Stimulated activated CD8-positive, alpha-beta memory T cell treated with anti-CD3 and anti-CD28 coated beads, Interleukin-7, amount 100 ng/mL, for 48 hours (primary cell): ENCODE measurements at places on chromosomes 2 and 18.

- no peak for DNase-seq
Measured at GRCh38 chr2:205995260-205995659, 90.7 kb downstream of the INO80D start.

GRCh38 chr2:205405194-205405593 lies 277.1 kb upstream of the NRP2 start:
- DNase-seq: no peak

- no peak for DNase-seq
Measured at GRCh38 chr2:178295906-178296305, 101.6 kb downstream of the OSBPL6 start.

DNA sequence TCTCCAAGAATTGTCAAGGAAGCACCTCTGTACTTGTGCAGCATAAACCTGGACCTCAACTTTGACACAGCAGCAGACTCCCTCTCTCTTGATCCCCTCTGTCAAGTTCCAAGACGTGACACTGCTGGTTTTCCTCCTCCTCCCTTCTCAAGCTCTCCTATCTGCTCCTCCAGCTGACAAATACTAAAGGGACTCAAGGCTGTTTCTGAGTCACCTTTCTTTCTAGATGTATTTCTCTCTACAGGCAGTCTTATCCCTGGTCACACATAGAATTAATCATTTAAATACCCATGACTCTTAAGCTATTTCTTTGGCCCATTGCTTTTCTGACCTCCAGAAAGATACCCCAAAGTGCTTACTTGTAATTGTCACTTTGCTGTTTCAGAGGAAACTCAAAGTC lies 53.5 kb downstream of the SEPTIN10 start:
- no peak for DNase-seq

GRCh38 chr2:165898381-165898780 lies 55.2 kb downstream of the TTC21B start:
- DNase-seq: no peak

- no peak for DNase-seq
Measured at GRCh38 chr2:217934321-217935131, 68.3 kb downstream of the TNS1 start.

DNA sequence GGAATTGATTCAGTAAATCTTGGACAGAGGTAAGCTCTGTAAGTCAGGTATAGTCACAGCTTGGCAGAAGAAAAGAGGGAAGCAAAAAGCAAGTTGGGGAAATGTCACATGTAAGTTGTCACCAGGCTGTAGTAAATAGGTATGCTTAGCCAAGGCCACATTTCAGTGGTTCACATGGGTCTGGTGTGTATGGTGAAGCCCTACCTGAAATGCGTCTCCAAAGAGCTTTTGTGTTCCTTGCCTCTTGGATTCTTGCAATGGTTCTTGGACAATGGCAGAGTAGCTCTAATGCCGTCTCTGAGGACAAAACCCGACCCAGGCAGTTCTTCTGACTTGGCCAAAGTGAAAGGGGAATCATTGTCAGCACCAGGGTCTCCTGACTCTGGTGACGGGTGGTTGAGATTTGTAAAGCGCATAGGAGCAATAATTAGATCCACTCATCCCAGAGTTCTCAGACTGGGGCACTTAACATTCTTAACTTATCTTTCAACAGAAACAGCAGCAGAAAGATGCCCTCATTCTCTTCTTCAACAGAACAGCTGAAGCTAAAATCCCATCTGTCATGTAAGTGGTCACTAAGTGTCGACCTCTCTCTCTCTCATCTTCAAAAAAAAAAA lies 34.4 kb upstream of the RPL37A start:
- no peak for DNase-seq

DNA sequence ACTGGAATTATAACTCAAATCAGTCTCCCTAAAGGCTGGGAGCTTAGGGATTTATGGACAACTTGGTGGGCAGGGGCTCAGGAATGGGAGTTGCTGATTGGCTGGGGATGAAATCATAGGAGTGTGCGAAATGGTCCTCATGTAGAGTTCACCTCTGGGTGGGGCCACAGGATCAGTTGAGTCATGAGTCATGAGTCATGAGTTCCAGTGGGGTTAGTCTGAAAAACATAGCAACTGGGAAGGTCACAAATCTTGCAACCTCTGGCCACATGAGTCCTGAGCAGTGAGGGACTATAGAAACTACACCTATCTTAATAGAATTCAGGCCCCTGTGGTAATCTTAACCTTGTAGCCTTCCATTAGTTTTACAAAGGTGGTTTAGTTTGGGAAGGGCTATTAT lies 383.3 kb downstream of the RBM43 start:
- no peak for DNase-seq

- DNase-seq: no peak
Measured at GRCh38 chr2:237012577-237013267, 73.0 kb upstream of the COPS8 start.

DNA sequence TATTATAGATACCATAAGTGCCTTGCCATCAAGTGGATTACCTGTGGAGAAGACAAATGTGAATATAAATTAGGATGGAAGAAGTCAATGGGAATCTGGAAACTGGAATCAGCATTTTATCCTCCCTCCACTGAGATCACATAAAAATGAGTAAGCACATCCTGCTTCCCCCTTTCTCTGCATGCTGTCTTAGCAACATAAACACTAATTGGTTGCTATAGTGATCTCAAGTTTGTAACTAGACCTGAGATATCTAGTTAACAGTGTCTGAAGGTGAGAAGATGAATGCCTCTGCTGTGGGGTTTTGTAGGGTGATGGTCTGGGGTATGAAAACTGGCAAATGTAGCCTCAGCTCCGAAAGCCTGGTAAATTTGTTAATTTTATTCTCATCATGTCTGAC lies 1357.5 kb upstream of the CELF4 start:
- DNase-seq: no peak

DNA sequence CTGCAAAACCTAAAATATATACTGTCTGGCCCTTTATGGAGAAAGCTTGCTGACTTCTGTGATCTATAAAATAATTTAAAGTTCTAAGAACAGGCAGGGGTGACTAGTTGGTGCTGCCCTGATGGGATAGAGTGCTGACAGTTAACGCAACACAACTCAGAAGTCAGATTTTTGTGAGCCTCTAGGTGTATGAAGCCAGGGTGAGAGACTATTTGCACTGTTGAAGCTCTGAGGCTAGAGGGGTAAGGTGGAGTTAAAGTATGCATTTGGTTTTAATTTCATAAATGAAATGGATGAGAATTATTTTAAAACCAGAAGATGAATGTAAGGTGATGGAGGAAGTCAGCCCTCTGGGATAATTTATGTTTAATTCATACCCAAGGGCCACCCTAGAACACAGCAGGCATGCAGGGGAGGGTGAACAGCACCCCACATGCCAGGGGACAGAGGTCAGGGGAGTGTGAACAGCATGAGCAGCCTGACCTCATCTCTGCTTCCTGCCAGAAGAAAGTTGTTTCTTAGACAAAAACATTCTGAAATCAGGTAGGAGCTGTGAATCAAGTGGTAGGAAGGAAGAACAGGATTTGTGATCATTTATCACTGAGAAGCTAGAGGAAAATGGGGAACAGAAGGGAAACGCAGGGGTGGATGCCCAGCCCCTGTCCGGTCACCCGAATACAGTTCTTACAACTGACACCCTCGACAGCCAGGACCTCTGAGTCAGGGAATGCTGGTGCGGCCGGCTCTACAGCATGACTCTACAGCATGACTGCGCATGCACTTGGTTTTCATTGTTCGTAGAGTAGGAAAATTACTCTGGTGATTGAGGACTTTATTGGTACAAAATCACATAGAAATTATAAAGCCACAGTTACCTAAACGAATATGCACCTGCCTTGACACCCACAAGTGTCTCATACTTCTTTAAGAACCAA lies 93.1 kb downstream of the MBP start:
- no peak for DNase-seq

GRCh38 chr18:79771446-79772107 lies 26.2 kb upstream of the KCNG2 start:
- no peak for DNase-seq

DNA sequence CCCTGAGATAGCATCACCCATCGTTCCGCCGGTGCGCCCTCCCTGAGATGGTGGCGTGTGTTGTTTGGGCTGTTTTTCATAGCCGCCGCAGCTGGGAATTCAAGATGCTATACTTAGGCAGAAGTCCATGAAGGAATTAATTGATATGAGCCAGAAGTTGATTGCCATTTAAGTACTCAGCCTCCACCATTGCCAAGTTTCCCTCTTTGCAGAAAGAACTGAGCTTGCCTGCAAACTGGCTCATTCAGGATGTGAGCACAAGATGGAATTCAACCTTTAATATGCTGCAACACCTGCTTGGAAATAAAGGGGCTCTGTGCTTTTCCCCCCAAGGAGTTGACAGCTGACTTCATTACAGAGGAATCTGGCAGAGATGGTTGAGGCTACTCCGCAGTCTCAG lies 295.5 kb downstream of the ZNF521 start:
- DNase-seq: no peak

GRCh38 chr2:157899125-157899839 lies 23.2 kb upstream of the ACVR1 start:
- no peak for DNase-seq

- no peak for DNase-seq
Measured at GRCh38 chr2:19769513-19769912, 132.3 kb downstream of the TTC32 start.

DNA sequence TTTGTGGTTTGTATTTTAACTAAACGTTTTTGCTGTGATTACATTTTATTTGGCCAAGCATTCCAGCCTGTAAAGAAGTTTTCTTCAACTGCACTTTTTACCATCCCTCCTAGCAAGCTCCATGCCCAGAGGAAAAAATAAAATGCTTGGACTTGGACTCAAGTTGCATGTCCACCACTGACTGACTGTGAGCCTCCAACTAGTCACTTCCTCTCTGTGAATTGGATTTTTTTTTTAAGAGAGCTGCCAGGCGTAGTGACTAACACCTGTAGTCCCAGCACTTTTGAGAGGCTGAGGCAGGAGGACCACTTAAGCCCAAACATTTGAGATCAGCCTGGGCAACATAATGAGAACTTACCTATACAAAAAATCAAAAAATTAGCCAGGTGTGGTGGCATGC lies 1185.2 kb upstream of the PIK3C3 start:
- no peak for DNase-seq

DNA sequence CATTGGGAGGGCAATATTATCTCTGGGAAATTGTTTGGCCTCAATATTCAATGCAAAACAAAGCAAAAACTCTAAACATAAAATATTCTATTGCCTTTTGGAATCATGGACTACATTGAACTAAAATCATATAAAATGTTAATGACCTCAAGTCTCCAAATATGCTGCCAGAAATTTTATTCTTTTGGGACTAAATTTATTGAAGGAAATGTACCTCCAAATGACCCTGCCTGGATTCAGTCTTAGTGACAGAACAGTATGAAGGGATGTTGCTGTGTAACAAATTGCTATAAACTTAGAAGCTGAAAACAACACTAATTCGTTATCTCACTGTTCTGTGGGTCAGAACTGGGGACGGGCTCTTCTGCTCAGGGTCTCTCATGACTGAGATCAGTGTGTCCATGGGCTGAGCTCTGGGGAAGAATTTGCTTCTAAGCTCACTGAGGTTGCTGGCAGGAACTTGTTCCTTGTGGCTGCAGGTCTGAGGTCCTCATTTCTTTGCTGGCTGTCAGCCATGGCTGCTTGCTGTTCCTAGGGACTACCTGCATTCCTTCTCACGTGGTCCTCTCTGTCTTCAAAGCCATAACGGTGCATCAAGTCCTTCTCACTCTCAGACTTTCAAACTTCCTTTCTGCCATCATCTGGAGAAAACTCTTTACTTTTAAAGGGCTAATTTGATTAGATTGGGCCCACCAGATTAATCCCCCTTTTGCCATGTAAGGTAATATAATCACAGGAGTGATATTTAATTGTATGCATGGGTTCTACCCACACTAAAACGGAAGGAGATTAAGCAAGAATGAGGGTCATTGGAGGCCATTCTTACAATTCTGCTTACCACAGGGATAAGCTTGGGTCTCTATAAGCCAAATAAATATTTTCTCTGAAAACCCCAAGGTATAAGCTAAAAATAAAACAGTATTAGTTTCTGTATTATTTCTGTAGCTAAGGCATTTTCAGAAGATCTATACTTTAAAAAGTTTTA lies 149.0 kb downstream of the ADCYAP1 start:
- DNase-seq: no peak

DNA sequence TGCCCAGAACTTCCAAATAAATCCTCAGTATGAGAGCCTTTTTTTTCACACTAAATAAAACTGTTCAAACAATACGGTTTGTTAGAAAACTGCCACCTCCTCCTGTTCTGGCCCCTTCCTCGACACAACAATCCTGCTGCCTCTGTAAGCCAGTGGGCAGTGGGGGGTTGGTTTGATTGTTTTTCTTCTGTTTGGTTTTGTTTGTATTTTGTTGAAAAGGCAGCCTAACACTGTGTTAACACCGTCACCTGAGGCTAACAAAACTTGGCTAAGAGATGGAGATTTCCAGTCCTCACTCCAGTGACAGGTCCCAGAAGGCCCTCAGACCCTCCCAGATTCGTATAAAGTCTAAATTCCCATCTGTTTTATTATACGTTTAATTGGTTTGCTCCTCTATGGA lies 402.1 kb downstream of the ZNF521 start:
- no peak for DNase-seq

DNA sequence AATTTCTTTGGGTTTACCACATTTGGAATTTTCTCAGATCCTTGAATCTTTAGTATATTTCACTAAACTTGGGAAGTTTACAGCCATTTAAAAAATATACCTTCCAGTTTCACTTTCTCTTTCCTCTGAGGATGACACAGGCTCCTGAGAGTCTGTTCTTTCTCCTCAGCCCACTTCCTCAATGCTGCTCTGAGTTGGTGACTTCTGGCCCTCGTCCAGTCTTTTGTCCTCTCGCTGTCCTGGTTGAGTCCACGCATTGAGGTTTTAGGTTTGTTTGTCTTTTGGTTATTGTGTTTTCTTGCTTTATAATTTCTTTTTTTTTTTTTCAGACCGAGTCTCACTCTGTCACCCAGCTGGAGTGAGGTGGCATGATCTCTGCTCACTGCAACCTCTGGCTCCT lies 40.7 kb upstream of the GALR1 start:
- DNase-seq: no peak

GRCh38 chr18:58988600-58988999 lies 123.9 kb downstream of the ZNF532 start:
- DNase-seq: no peak

DNA sequence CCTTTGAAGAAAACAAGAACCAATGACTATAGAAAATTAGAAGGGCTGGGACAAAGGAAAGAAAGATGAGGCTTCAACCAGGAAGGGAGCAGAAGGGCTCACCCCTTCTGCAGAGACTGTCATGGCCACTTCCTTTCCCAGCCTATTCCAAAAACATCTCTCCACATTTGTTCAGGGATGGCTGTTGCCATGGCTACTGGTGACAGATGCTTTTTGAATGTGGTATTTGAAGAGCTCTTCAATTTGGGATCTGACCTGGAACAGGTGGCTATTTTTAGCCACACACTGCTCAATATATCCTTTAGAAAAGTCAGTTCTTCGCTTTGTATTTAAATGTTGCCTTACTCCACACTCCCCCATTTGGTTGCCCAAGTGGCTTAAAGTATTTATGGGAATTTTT lies 64.1 kb upstream of the LCLAT1 start:
- DNase-seq: no peak

GRCh38 chr2:71830497-71831192 lies 317.0 kb downstream of the CYP26B1 start:
- no peak for DNase-seq
